ENCODE measurements at places on chromosomes 12 and 14. TPM values are rescaled to one million over a fixed set of nuclear protein-coding genes. Genes with fewer than 3 reads are reported as not detected.

Gene SIRT4
- 1.5 TPM for total RNA-seq

Gene DENND5B
- total RNA-seq: 36.8 TPM

Gene DBX2
- not detected for total RNA-seq

Gene ABCD4
- 24.4 TPM for total RNA-seq

Gene DDIT3
- total RNA-seq: 47.2 TPM

Gene IAPP
- not detected for total RNA-seq

Gene RCOR1
- total RNA-seq: 27.1 TPM

Data from Panc1 (cell line).